ENCODE measurements at places on chromosomes 3 and 15.
A peak's percentile ranks its signal among the peaks of the same experiment; 100 is the strongest.

DNA sequence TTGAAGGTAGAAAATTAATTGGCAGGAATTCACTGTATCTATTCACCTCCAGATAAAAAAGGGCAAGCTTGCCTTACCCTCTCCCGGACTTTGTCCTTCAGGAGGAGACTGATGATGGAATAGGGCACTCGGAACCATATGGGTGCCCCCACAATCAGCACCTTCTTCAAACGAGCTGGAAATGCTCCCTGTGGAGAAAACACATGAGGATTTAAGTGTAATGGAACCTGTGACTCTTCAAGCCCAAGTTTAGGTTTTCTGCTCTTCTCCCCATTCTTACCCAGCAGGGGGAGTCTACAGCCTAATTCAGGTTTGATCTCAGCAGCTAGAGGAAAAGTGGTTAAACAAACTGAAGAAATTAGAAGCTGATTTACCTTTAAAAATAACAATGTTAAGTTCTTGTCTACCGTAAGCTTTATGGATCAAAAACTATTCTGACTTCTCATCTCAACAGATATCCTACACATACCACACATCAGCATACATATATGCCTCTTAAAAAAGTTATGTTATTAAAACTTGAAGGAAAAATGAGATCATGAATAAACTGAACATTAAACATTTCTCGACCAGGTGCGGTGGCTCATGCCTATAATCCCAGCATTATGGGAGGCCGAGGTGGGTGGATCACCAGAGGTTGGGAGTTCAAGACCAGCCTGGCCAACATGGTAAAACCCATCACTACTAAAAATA, 57.5 kb upstream of the SIN3A start:
- no peak for DNase-seq

DNA sequence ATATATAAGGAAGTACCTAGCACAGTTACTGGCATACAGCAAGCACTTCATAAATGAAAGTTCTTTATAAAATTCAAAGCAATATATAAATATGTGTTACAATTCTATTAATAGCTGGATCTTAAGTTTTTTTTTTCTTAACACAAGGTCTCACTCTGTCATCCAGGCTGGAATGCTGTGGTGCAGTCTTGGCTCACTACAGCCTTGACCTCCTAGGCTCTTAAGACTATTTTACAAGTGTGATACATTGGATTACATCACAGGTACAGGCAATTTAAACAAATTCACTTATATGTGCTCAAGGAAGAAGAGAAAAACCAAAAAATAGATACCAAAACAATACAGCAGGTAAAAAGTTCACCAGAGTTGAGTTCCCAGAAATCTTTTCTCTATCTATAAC, 60.6 kb downstream of the ZNF280D start:
- no peak for DNase-seq

DNA sequence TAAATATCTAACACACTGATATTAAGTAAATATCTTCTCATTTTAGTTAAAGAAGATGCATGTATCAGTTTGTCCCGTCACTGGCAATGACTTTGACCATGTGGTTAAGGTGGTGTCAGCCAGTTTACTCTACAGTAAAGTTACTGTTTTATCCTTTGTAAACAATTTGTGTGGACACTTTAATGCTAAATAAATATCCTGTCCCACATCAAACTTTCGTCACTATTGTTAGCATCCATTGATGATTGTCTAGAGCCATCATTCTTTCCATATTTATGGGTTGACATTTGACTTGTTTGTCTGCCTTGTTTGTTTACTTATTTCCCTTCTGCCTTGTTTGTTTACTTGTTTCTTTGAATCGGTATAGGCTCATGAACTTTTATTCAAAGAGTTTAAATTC, 11.0 kb upstream of the GPD1L start:
- DNase-seq, result no peak

DNA sequence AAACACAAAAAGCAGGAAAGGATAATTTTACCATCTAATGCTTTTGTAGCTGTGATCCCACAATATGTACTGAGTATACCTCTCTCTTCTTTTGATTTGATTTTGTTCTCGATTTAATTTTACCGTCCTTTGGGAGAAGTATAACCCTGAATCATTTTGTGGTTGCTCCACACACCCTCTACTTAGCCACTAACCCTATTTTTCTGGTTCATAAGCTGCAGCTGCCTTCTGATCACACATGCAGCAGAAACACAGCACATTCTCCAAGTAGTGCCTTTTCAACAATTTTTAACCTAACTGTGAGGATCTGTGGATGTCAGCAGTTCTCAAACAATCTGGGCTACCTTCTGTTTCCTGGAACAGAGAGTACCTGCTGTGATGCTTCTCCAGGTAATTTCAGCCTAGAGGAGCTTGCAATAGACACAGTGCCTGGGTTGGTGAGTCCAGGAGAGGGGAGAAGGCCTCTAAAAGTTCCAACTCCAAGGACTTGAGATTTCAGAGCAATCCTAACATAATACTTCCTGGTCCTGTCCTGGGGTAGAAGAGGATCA, 40.3 kb downstream of the HGD start:
- DNase-seq, result no peak

GRCh38 chr3:139124197-139124596, 79.5 kb upstream of the PRR23C start:
- DNase-seq, result no peak

GRCh38 chr3:187909866-187910265, 164.6 kb upstream of the BCL6 start:
- DNase-seq, result no peak

GRCh38 chr3:52399131-52399530, 45.8 kb downstream of the SEMA3G start:
- DNase-seq, result no peak

DNA sequence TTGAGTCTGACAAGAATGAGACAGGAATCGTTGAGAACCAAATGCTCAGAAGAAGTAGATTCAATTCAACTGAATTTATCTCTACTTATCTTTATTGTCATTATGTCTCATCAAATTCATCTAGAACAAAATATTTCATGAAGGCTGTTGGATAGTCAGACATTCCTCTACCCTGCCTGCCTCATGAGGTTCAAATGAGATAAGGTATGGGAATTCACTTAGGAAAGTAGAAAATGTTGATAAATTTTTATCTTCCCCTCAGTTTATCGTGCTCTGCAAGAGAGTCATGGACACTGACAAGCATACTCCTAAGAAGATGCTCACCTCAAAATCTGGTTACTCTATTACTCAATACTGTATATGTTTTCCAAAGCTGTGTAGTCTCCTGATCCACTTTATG, 149.7 kb upstream of the CDIN1 start:
- DNase-seq, result no peak

DNA sequence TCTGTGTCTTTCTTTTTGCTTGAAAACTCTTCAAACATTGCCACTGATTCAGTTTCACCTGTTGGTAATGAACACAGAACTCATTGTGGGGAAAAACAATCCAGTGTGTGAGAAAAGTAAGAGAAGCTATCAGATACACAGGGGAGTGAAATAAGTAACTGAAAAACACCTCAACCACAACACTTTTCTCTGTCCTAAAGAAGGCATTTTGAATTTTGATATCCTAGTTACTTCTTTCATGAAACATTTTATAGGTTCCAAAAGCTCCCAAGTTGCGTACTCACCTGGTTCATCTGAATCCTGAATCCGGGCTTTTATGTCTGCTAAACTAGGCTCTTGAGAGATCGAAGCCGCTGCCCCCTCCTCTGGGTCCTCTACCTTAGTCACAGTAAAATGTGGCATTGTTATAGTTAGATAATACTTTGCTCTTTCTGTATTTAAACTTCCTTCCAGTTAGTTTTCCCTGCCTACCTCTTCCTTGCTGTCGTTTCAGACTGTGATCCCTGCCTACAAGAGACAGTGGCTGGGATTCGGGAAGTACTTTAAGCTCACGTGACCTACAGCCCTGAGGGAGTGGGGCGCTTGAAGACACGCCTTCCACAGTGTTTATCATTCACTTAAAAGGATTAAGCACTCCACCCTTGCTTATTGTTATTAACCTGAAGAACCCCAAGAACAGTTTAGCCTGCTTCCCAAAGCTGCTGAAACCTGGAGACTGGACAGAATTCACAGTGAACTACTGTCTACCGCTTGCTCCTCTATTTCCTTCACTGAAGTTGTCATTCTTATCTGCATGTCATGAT, 19.1 kb downstream of the SLC12A6 start:
- DNase-seq, result no peak

DNA sequence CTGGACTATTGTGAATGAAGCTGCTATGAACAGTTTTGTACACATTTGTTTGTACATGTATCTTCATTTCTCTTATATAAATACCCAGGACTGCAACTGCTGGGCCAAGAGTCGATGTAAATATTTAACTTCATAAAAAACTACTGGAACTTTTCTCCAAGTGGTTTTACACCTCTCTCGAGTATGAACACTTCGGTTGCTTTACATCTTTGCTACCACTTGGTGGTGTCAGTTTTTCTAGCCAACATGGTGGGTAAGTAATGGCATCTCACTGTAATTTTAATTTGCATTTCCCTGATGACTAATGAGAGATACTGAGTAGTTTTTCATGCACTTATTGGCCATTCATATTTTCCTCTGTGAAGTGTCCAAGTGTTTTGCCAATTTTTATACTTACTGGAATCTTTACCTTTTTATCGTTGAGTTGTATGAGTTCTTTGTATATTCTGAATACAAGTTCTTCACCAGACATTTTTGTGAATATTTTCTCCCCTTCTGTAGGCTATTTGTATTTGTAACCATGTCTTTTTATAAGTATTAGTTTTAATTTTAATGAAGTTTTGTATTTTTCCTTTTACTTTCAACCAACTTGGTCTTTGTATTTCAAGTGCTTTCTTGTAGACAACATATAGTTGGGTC, 44.4 kb downstream of the PCOLCE2 start:
- peak; percentile 38 for DNase-seq

GRCh38 chr3:61820306-61820992, 259.1 kb downstream of the PTPRG start:
- no peak for DNase-seq

GRCh38 chr3:46900356-46900755, 22.8 kb downstream of the PTH1R start:
- DNase-seq, result no peak

GRCh38 chr3:10386121-10386520, 65.2 kb upstream of the SEC13 start:
- DNase-seq, result no peak

GRCh38 chr3:56121716-56122115, 346.6 kb downstream of the ERC2 start:
- DNase-seq, result no peak

DNA sequence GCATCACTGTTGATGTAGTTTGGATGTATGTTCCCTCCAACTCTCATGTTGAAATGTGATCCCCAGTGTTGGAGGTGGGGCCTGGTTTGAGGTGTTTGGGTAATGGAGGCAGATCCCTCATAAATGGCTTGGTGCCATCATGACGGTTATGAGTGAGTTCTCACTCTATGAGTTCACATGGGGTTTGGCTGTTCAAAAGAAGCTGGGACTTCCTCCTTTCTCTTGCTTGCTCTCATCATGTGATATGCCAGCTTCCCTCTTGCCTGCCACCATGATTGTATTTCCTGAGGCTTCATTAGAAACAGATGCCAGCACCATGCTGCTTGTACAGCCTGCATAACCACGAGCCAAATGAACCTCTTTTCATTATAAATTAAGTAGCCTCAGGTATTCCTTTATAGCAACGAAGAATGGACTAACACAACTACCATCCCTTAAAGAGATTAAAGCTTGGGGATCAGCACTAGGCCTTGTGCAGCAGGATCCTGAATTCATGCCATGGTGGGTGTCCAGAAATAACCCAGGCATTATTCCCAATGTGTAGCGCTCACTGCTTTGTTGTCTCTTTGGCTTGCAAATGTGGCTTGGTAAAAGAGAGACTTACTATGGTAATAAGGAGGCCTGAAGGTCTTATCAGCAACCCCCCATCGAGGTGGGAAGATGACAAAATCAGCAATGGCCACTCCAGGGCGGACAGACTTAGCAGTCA, 41.9 kb downstream of the NDUFB4 start:
- no peak for DNase-seq

DNA sequence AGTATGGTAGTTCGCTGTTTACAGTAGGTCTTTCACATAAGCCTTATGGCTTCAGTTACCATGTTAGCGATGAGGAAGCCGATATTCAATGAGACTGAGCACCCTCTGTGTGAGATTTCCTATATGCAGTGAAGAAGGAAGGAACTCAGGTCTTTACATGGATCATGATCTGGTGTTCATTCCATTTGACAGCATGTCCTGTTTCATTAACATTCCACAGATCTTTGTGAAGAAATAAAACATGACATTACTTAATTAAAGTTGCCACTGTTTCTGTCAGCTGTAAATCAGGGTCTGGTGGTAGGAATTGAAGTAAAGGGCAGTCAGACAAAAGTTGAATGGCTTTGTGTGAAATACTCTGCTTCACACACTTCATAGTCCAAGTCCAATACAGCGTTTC, 768.6 kb downstream of the ZPLD1 start:
- no peak for DNase-seq

GRCh38 chr15:48563934-48564333, 81.6 kb downstream of the FBN1 start:
- no peak for DNase-seq

DNA sequence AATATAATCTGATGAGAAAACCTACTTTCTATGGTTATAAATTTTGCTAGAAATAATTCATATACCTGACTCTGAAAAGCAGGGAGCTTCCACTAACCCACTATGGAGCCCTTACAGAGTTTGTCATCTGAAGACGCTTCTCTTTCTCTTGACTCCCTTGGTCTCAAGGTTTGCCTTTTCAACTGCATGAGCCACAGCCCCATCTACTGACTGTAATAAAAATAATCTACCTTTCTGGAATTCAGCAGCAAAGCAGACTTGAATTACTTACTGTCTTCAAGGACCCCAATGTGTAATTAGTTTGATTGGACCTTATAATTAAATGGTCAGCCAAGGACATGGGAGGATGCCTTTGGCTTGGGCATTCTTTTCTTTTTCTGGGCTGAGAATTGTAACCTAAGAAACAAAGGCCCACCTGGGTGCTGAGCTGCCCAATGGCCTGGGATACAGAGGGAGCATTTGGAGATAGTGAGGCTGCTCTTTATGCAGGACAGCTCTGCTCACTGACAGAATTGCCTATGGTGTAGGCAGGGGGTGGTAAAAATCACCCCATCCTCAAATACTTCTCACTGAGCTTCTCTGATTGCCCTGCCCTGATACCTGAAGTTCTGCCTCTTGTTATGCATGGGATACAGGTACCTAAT, 178.6 kb upstream of the TRIM42 start:
- peak; percentile 44 for DNase-seq

GRCh38 chr3:164679245-164679644, 399.1 kb downstream of the SI start:
- DNase-seq, result no peak

- no peak for DNase-seq
Observed at GRCh38 chr3:141523615-141524375, 37.0 kb downstream of the RASA2 start.
